ENCODE measurements at places on chromosomes 12 and 14.

DNA sequence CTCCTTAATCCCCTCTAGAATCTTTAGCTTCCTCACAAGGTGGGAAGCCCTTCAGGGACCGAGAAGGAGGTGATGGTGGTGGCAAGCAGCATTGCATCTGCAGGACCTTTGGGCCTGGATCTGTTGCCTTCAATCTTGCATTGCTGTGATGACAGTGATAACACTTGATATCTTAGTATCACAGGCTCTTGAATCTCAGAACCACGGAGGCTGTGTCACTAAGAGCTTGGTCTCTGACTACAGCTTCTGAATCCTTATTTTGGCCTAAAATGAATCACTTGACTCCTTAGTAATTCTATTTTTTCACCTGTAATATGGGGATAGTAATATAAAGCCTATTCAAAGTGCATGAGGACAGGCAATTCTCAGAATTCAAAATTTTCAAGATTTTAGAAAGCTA lies 8.9 kb upstream of the AMN1 start:
- DNase-seq: no peak

DNA sequence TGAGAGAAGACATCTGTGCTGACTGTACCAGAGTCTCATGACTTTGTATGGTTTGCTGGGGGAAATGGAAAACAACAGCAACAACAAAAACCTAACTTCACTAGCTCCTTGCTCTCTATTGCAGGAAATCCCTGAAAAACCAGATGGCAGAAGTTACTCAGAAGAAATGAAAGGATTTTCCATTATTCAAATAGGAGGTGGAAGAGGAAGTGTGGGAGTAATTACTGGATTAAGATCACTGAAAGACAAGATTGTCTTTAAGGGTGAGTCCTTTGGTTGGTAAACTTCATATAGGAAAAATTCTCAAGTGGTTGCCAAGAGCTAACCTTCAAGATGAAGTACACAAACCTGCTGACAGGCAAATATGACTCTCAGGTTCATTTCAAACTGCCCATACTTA lies 391.9 kb upstream of the ATP2B1 start:
- DNase-seq: no peak

GRCh38 chr12:38892087-38892786 lies 13.2 kb downstream of the CPNE8 start:
- DNase-seq: no peak

- no peak for DNase-seq
Observed at GRCh38 chr14:53381895-53382294, 228.8 kb upstream of the DDHD1 start.

DNA sequence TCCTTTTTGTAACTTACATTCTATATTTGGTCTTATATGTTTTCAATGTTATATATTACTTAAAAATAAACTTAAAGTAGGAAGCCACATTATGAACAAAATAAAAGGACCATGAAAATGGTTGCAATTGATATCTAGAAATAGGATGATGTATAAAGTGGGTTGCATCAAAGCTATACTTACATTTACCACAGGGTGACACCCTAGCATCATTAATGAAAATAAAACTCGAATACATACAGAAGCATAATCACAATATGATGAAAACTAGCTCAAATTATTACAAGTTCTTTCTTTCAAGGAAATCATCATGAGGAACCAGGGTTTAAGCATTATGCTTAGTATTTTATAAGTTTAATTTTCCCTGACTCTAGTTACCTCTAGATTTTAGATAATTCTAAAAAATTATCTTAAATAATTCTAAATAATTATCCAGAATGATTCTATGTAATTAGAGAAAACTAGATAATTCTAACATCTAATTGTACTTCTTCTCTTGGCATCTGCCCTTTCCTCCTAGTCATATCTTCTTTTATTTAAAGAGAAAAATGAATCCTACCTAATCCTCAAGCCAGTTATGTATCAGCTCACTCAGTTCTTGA lies 31.2 kb downstream of the TAS2R7 start:
- DNase-seq: no peak

- DNase-seq: no peak
Observed at GRCh38 chr14:63493246-63493645, 49.9 kb downstream of the PPP2R5E start.

DNA sequence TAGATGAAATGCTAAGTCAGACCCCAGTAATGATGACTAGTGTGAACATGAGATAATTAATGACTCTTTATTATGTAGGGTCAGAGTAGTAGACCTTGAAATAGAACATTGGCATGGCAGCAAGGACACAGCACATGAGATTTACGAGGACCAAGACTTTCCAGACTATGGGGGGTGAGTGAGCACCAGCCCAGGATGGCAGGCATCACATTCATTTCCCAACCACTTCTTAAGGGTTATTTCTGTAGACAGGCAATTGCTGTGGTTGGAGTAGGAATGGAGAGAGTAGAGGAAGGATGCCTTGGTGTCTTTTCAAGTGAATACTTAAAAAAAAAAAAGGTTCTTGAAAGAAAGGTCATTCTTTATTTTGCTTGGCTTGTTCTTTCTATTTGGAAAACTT lies 189.4 kb upstream of the DYRK2 start:
- DNase-seq: no peak

DNA sequence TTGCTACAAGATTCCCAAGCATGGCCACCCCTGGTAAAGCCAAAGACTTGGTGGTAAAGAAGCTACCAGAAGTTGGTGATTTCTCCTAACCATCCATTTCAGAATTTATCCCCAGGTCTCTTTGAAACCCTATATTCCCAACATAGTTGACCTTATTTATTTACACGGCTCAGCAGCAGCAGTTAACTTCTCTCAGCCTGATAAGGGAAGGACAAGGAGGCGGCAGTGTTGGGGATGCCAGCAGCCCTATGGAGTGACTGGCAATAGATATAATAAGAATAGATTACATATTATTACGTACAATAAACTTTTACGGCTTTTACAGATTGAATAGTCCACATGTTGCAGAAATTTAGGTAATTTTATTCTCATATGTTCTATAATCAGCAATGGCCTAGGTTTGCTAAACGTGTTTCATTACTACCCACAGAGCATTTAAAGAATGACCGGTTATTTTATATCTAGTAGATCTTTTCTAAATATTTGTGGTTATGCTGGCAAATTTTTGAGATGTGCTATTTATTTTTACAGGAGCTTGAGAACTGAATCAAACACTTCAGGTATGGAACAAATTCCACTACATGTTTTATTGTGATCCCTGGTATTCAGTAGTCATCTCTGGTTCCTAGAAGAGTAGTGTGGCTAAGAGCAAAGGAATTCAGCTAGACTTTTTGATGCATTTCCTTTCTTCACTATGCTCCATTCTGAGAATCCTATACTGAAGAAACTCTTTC lies 19.8 kb upstream of the PALS1 start:
- DNase-seq: no peak

DNA sequence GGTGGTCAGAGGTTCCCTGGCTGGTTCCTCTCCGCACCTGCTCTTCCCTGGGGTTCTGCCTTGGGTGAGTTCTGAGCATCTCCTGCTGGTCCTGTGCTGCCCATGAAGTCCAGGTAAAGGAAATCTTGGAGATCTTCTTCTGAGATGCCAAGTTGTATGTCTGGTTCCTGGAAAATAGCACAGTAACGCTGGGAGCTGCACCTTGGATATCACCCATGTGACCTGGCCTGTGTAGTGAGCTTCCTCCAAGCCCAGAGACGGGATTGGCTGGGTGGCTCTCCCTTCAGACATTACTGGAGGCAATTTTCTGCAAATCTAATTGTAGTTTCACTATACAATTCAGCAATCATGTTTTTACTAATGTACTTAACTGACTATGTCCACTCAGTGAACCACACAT lies 1281.1 kb downstream of the TMEM121 start:
- no peak for DNase-seq
